Cardiac septum (tissue), 1 donor: ENCODE measurements at places on chromosomes 6 and 20. TPM values are rescaled to one million over a fixed set of nuclear protein-coding genes. Genes with fewer than 3 reads are reported as not detected.

DNA sequence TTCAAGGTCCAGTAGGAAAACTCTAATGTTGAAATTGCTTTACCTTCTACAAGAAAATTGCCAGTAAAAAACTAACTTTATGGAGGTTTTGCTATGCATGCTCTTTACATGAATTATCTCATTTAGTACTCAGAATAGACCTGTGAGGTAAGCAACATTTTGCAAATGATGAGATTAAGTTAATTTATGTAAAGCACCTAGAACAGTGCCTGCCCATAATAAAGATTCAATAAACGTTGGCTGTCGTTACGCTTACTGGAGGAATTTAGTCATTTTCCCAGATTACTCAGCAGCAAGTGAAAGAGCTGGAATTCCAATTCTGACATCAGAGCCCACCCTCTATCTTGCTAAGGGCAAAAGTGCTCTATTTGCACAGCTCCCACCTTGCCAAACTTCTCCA lies 69.4 kb upstream of the ARID1B start:
- no peak for DNase-seq

DNA sequence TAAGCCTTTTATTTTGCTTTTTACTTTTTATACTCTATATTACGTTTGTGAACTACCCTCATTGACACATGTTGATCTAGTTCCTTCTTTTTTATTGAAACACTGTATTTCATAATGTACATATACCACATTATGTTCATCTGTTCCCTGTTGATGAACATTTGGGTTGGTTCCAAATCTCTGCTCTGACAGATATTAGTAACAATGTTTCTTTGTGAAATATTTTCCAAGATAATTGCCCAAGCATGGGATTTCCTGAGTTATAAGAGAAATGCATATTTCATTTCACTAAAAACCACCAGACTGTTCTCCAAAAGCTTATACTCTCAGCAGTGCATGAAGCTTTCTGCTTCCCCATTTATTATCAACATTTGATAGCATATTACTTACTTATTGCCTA lies 44.2 kb upstream of the TNFRSF21 start:
- no peak for DNase-seq

- no peak for DNase-seq
These were observed 8.7 kb downstream of the REPS1 start for GRCh38 chr6:138979365-138979764.

- DNase-seq, result peak; percentile 83
These were observed 89.4 kb downstream of the PDE10A start for GRCh38 chr6:165573671-165574070.

Gene FAM217B
- total RNA-seq, result 15.6 TPM

DNA sequence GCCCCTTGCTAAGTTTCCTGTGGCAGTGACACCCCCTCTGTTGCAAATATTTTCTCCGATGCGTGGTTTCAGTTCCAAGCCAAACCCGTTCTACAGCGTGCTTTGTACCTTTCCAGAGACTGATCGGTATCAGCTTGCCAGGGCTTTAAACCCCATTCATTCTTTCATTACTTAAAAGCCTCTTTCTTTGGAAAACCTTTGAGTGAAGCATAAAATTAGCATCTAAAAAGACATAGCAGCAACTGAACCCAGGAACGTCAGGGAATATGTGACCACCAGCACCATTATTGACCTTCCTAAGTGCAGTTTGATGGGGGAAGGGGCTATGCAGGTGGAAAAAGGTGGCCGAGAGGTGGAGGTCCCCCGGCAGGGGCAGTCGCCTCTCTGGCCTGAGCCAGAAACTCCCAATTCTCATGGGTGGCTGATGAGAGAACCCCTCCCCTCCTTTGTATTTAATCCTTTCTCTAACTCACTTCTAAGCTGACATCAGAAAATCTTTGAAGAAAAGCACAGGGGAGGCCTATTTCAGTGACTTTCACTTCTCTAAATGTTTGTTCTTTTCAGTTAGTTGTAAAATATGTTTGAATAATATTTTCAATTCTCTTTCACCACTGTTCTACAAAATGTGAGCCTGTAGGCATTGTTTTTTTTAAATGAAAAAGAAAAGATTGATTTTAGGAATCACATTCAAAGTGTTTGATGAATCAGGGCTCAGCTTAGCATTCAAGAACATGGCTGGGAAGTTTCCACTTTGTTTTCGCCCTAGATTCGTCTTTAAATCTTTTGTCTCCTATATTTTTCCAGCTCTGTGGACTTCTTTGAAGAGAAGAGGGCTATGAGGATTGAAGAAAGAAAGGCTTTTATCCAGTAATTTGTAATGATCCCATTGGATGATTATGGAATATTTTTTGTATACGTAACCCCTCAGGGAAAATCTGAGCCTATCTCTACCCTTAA lies 89.2 kb downstream of the RSPH3 start:
- DNase-seq, result no peak

DNA sequence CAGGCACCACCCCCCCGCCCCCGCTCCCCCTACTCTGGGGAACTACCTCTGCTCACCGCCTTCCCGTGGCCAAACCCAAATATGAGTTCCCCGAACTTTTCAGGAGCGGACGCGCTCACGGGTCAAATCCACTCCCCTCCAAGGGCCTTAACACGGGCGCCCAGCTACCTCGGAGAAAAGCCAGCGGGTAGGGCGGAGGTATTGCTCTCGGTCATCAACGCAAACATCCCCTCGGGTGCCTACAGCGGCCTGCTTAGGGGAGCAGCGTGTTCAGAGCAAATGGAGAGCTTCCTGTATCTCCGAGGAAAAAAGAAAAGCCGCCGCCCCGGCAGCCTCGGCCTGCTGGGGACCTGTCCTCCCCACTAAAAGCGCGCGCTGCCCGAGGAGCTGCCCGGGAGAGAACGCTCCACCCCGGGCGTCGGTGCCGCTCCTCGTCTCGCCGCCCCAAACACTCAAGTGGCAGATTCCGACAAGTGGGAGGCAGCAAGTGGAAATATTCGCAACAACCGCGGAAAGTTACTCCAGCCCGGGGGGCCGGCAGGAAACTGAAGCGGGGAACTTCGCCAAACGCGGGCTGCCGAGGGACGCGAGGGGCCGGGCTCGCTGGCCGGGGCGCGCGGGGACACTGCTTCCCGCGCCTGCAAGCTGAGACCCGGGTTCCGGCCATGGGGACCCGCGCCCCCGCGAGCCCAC lies 699 bp downstream of the PTPRT start:
- no peak for DNase-seq

Gene TDP2
- 24.1 TPM for total RNA-seq

DNA sequence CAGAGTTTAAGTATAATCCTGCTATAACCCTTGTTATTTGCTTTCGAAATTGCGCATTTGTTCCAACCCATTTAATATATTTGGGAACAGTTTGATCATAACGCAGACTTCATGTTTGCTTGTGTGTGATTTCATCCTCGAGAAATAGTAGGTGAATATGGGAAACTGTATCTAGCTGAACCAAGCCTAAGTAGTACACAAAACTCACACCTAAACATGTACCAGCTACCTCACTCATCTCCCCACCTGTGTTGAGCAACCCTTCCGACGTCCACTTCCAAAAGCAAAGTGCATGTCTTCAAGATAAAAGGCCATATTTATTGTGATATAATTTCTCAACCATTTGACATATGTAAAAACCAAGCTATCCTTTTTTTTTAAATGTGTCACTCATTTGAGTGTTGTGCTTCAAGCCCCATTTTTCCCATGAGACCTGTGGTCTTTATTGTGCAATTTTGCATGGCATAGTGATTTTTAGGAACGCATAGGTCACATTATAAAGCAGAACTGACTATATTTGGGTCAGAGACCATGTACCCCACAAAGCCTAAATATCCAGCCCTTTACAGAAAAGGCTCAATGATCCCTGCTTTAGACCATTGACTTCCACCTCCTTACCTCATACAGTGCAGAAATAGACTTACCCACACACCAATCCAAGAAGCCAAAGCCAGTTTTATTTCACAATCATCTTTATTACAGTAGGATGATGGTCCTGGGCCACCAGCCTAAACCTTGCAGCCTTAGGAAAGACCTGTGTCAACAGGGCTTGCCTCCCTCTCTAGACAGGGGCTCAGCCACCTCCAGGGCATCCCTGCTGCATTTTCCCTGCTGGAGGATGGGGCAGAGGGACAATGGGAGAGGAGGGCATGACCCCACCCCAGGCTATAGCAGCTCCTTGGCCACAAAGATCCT lies 7.1 kb downstream of the CCND3 start:
- no peak for DNase-seq

- no peak for DNase-seq
These were observed 81.8 kb upstream of the GPR6 start for GRCh38 chr6:109896341-109896740.

DNA sequence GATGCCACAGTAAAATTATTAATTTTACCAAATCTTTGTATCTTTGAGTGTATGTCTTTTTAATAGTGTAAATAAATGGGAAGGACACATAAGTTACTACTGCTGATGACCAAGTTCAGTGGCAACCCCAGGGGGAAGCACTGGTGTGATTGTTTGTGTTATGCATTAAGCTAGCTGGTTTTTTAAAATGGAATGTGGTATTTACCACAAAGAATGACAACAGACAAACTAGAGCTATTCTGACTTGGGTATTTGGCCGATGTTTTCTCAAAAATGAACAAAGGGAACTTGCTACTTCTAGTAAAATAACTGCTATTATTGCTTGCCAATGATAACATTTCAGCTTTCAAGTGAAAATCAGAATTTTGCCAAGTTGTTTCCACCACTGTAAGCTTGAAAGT lies 2.9 kb downstream of the FNDC1 start:
- no peak for DNase-seq

Gene CLDN20
- total RNA-seq, result not detected

Gene NT5E
- 5.9 TPM for total RNA-seq
